A549 treated with Hydrocortisone at 1 μM for 4 hours (cell line): ENCODE measurements at places on chromosomes 13 and 19. TPM values are rescaled to one million over a fixed set of nuclear protein-coding genes. Genes with fewer than 3 reads are reported as not detected.

Gene ANGPTL4
- 519 to 718 TPM (median 655 TPM) in 5 replicates for total RNA-seq

Gene ZIC2
- 4.0 to 7.1 TPM (median 6.5 TPM) in 5 replicates for total RNA-seq

Gene ATP12A
- total RNA-seq: 0.02 TPM in 1 of 5 replicates, not detected in the others

Gene OR7D2
- not detected in 5 replicates for total RNA-seq

Gene LMTK3
- 2.7 to 5.6 TPM (median 4.5 TPM) in 5 replicates for total RNA-seq

Gene ZFR2
- 0.20 TPM in 1 of 5 replicates, not detected in the others for total RNA-seq

Gene PCSK4
- 0.64 to 1.0 TPM (median 0.85 TPM) in 5 replicates for total RNA-seq

Gene KLF2
- 15.4 to 33.7 TPM (median 25.2 TPM) in 5 replicates for total RNA-seq

Gene SERPINE3
- total RNA-seq: 0.07 TPM in 1 of 5 replicates, not detected in the others

Gene NLRP9
- total RNA-seq: not detected in 5 replicates

Gene NCR1
- total RNA-seq: not detected in 5 replicates

Gene ZNF234
- 1.3 to 2.5 TPM (median 2.2 TPM) in 5 replicates for total RNA-seq

Gene ZNF585A
- 5.2 to 6.5 TPM (median 5.9 TPM) in 5 replicates for total RNA-seq

Gene TLE6
- 3.5 to 5.9 TPM (median 4.5 TPM) in 5 replicates for total RNA-seq

Gene OVOL3
- 0.17 to 0.60 TPM (median 0.36 TPM) in 4 of 5 replicates, not detected in the other for total RNA-seq

Gene CNN1
- total RNA-seq: 0.20 to 0.46 TPM (median 0.35 TPM) in 5 replicates

Gene ATP4A
- total RNA-seq: 0.07 to 0.09 TPM in 2 of 5 replicates, not detected in the others

Gene ZNF534
- not detected in 5 replicates for total RNA-seq

Gene DENND1C
- 0.13 to 0.25 TPM (median 0.21 TPM) in 5 replicates for total RNA-seq

Gene CLEC17A
- total RNA-seq: not detected in 5 replicates

Gene CRB3
- 3.1 to 4.6 TPM (median 4.2 TPM) in 5 replicates for total RNA-seq

Gene MATK
- 0.52 to 1.5 TPM (median 0.99 TPM) in 5 replicates for total RNA-seq

Gene S1PR5
- 1.2 to 1.9 TPM (median 1.6 TPM) in 5 replicates for total RNA-seq

Gene DAND5
- total RNA-seq: 0.07 TPM in 1 of 5 replicates, not detected in the others

Gene PTH2
- not detected in 5 replicates for total RNA-seq

Gene MTUS2
- 0.01 to 0.08 TPM (median 0.02 TPM) in 3 of 5 replicates, not detected in the others for total RNA-seq

Gene CCDC70
- not detected in 5 replicates for total RNA-seq

Gene NLRP11
- total RNA-seq: 0.02 to 0.06 TPM (median 0.03 TPM) in 5 replicates

Gene CYP2A6
- 0.08 TPM in 1 of 5 replicates, not detected in the others for total RNA-seq

Gene TSSK6
- total RNA-seq: 1.2 to 1.9 TPM (median 1.5 TPM) in 5 replicates

Gene ARHGAP45
- 3.2 to 4.9 TPM (median 4.7 TPM) in 5 replicates for total RNA-seq

Gene CEACAM7
- total RNA-seq: 0.03 to 0.18 TPM (median 0.10 TPM) in 3 of 5 replicates, not detected in the others

Gene SIAH3
- not detected in 5 replicates for total RNA-seq

Gene SLC7A10
- 0.08 to 0.15 TPM in 2 of 5 replicates, not detected in the others for total RNA-seq

Gene APOE
- total RNA-seq: 11.7 to 21.1 TPM (median 12.6 TPM) in 5 replicates

Gene GGACT
- total RNA-seq: 2.5 to 4.7 TPM (median 3.5 TPM) in 5 replicates

Gene ACP5
- total RNA-seq: 0.15 to 0.33 TPM (median 0.26 TPM) in 4 of 5 replicates, not detected in the other

Gene ARHGEF7
- 19.0 to 25.1 TPM (median 20.1 TPM) in 5 replicates for total RNA-seq

Gene ERICH6B
- total RNA-seq: not detected in 5 replicates
